ENCODE measurements at places on chromosomes 13 and 19.
A peak's percentile ranks its signal among the peaks of the same experiment; 100 is the strongest.

GRCh38 chr19:39410017-39410830, 2.2 kb upstream of the PLEKHG2 start:
- peak; percentile 6 for ATAC-seq

- ATAC-seq, result no peak
These were observed 163.5 kb downstream of the KATNAL1 start for GRCh38 chr13:30143666-30144400.

GRCh38 chr13:79870766-79871165, 389.8 kb downstream of the NDFIP2 start:
- no peak for ATAC-seq

- 0 out of 3 replicates have a peak, but pooled peaks have one; percentile 49 for ATAC-seq
These were observed 164.0 kb downstream of the TSHZ3 start for GRCh38 chr19:31185261-31185660.

DNA sequence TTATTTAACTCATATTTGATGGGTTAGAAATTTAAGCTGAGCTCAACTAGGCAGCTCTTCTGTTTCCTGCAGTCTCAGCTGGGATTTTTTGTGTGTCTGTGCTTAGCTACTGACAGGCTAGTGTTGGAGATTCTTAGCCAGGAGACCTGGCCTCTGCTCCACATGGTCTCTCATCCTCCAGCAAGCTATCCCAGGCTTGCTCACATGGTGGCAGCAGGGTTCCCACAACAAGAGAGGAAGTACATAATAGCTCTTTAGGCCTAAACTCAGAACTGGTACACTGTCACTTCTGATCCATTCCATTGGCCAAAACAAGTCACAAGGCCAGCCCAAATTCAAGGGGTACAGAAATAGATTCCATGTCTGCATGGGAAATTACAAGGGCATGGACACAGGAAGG, 406.2 kb downstream of the SUCLA2 start:
- ATAC-seq, result no peak
